ENCODE measurements at places on chromosomes 11 and 22. TPM values are rescaled to one million over a fixed set of nuclear protein-coding genes. Genes with fewer than 3 reads are reported as not detected.

DNA sequence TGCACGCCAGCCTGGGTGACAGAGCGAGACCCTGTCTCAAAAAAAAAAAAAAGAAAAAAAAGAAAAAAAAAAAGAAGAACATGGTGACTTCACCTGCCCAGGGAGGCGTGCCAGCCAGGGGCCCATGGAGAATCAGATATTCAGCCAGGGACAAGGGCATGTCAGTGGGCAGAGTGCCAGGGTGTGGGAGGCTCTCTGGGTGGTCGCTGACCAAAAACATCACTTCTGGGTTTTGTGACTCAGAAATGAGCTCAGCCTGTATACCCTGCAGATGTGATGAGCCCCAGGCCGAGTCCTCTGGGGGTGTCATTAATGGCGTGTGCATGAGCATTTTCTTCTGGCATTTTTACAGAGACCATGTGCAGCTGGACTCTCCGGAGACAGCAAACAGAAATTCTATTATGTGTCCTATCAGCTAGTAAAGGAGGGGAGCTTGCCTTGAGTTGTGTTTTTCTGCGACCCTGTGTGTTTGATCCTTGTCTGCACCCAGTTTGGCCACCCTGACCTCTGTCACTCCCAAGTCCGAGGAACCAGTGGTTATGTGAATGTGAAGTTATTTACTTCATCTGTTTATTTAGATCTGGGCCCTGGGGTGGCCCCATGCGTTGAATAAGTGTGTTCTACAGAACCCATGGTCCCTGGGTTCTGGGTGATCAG, 53.6 kb downstream of the BCR start:
- DNase-seq: no peak

The MRGPRX3 gene
- not detected for total RNA-seq

GRCh38 chr22:49894322-49895054, 23.8 kb downstream of the ALG12 start:
- no peak for DNase-seq

The SLC37A2 gene
- total RNA-seq: 0.14 TPM

GRCh38 chr11:119704849-119705248, 24.2 kb downstream of the NECTIN1 start:
- DNase-seq: no peak

GRCh38 chr11:102046841-102047240, 396 bp upstream of the CFAP300 start:
- no peak for DNase-seq

- no peak for DNase-seq
These were observed 4.2 kb downstream of the MB start for GRCh38 chr22:35612903-35613302.

The SESN3 gene
- 86.7 TPM for total RNA-seq

- no peak for DNase-seq
These were observed 200.2 kb downstream of the PGR start for GRCh38 chr11:100929377-100929776.

- no peak for DNase-seq
These were observed 94.3 kb downstream of the FEZ1 start for GRCh38 chr11:125401746-125402145.

- DNase-seq: no peak
These were observed 25.2 kb downstream of the SHANK2 start for GRCh38 chr11:71227058-71227659.

DNA sequence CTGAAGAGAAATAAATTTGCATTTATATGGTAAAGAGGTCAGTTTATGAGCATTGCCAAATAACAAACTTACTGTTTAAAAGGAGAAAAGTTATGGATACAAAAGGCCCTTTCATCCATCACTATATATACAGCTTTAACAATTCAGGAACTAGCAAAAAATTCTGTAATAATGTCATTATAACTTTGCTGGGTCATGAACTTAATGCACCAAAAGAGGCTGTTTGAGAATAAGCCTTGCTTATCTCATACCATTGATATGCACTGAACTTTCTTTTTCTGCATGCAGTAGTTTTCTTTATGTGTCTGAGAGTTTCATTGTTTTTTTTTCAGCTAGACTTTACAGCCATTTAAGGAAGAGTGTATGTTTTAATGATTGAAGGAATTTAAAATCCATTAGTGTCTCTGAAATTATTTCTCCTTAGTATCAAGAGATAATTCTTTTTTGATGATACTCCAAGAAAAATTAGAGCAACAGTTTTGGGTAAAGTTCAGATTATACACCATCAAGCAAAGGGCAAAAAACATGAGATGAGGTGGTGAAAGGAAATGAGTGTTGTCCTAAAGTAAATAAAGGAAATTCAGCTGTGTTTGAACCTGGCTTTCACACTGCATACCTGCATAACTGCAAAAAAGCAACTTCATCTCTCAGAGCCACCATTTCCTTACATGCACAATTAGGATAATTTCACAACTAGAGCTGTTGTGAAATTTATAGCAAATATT, 188.2 kb upstream of the ANO3 start:
- DNase-seq: no peak

DNA sequence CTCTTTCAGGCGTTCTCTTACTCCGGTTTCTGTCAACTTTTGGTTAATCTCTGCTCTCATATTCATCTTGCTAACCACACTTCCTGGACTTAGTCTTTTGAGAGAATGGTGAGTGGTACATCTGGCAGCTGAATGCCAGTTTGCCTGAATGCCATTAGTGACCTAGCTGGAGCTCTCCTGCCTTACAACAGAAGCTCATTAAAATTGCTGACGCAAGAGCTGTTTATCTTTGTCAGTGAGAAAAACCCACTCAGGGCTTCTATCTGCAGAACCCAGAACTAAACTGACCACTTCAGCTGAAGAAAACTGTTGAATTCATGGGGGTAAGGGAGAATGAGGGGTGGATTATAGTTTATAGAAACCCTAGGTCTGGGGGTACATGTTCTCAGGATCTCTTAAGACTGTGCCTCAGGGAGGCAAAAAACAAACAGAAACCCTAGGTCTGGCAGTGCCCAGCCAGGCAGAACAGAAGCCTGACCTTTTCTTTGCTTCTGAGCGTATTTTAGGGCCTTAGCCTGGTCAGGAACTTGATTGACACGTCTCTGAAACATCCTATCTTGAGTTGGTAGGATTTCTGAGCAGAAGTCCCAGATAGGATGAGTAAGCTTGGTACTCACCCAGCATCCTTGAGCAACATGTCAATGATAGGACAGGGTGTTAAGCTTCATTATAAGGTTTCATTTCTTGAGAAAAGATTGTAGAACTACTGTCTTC, 52.8 kb upstream of the YWHAH start:
- no peak for DNase-seq

GRCh38 chr22:23113067-23113846, 28.5 kb downstream of the RSPH14 start:
- DNase-seq: no peak

The SMIM35 gene
- total RNA-seq: 1.0 TPM

GRCh38 chr11:103927535-103927934, 108.9 kb upstream of the DDI1 start:
- no peak for DNase-seq

DNA sequence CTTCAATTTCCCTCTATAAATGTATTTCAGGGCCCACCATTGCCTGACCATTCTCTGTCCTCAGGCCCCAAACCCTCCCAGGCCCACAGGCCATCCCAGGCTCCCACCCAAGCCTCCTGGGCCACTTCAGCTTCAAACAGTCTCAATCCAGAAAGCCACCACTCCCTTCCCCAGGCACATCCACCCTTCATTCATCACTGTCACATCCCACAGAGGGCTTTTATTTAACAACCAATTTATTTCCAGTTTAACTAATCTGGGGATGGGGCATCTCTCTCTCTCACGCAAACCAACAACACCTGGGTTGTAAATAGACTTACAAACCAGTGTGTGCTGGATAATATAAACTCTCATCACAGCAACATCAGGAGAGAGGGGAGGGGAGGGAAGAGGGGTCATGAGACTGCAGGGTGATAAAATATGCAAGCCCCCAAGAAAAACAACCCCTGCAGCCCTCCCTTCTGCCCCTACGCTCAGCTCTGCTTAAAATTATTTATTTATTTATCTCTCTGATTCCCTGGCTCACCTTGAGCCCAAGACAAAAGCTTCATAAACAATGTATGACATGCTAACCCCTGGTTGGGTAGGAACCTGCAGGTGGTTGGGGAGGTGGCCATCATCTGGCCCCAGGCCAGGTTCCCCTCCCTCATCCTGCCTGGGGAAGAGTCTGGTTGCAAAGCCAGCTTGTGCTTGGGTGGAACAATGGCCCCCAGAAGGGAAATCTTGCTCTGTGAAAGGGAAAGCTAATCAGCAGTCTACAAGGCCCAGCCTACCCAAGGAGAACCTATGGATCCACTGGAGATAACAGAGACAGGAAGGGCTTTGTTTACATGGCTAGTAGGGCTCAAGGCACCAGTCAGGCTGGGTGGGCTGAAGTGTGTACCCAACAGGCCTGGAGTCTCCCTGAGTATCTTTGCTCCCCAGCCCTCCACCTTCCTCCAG, 359.2 kb downstream of the BUD13 start:
- DNase-seq: no peak

DNA sequence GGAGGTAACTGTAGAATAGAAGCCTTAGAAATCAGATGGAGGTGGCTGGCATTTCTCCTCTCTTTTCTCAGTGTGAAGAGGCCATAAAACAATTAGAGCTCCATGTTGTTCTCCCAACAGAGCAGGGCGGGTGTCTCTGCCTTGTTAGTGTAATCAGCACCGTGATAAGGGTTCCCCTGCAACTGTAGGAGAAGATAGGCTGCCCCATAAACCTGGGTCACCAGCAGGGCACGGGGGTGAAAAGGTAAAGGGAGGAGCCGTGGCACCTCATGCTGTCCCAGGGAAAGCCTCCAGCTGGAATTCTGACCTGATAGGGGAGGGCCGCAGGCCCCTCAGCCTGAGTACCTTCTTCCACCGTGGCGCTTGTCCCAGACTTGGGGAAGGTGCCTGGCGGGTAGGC, 68.7 kb downstream of the ISX start:
- no peak for DNase-seq

- no peak for DNase-seq
These were observed 45.0 kb downstream of the TBC1D22A start for GRCh38 chr22:46807458-46807857.

The XRCC6 gene
- 159 TPM for total RNA-seq

DNA sequence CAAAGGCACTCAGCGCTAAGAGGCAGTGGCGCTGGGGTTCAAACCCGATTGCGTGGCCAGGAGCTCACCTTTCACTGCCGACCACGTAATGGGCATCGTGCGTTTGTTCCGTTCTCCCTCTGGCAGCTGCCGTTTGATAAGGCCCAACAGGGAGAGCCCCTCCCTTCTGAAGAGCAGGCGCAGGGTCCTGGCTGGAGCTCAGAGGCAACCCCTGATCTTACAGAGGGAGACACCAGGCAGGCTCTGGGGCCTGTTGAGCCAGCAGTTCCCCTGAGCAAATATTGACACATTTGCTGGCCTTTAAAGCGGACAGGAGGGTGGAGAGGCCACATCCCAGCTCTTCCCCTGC, 11.7 kb upstream of the C1QTNF6 start:
- no peak for DNase-seq

The NEU3 gene
- 13.0 TPM for total RNA-seq

The KCNJ4 gene
- not detected for total RNA-seq

DNA sequence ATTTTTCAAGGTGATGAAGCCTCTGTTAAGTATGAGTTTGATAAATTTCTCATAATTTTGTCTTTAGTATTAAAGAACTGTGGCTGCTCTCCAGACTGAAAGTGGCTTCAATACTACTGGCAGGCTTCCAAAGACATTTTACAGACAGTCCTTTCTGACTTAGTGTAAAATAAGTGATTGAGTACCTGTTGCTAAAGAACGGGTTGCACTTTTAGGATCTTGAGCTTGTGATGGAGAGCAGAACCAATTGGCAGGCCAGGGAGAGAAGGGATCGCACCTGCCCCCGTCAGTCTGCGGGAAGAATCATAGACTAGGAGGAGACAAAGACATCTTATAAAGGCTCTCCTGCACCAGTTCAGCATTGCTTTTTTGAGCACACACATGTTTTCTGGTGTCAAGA, 4.4 kb downstream of the NCAM1 start:
- no peak for DNase-seq

GRCh38 chr11:101775033-101775432, 139.8 kb upstream of the CEP126 start:
- no peak for DNase-seq

- no peak for DNase-seq
These were observed 18.1 kb downstream of the POLA2 start for GRCh38 chr11:65279741-65280440.

The LIF gene
- 1.4 TPM for total RNA-seq

GRCh38 chr11:84234011-84234410, 947.8 kb upstream of the CCDC90B start:
- no peak for DNase-seq

DNA sequence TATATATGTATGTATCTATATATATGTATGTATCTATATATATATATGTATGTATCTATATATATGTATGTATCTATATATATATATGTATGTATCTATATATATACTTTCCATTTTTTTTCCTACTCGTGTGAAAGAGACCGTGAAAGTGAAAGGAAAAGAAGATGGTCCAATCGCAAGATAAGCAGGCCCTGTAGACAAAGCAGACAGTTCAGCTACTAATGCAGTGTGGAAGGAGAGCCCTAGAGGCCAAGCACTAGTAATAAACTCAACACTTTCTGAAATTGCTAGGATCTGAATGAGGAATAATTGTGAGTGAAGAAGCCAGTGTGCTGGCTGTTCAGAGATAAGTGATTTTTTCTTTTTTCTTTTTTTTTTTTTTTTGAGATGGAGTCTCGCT, 47.2 kb downstream of the MCHR1 start:
- DNase-seq: peak; percentile 9

Measured in T-cell (primary cell).